ENCODE measurements at places on chromosomes 4 and X.

DNA sequence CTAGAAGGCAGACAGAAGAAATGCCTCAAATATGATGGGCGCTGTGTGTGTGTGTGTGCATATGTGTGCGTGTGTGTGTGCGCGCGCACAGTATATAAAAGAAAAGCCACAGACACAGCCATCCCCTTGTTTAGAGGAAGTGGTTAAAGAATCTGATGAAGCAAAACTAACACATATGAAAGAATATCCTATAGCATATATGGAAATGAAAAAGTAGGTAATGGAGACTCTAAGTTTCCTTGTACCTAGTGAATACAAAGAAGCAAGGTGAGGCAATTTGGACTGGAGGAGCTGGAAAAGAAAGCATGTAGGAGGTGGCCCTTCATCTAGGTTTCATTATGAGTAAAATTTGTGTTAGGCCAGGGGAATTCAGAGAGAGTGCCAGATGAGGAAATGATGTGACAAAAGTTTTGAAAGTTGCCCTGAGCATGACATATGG, 58.6 kb upstream of the MCF2 start:
- peak; percentile 29 for DNase-seq

DNA sequence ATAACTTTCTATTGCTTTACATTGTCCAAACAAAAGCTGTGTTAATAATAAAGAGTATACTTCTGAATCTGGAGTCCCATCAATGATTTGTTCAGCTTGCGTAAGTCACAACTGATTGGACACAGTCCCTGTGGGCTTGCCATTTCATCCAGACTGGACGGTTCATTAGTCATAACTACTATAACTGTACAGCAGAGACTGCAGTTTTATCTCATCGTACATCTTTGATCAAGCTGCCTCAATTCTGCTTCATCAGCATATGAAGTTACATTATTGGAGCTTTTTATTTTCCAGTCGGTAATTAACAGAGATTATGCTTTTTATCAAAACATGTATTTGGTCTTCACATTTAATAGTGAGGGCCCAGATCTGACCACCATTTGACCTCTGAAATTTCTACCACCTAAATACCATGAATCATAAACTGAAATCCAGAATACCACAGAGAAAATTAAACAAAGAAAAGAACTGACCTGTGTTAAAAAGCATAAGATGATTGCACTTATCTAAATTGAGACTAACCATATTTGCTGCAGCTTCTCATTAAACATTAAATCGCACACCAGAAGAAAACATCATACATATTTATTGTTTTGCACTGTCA, 12.5 kb upstream of the MAB21L2 start:
- DNase-seq: no peak

- DNase-seq: no peak
Observed at GRCh38 chr4:15040916-15041463, 38.7 kb downstream of the CPEB2 start.

DNA sequence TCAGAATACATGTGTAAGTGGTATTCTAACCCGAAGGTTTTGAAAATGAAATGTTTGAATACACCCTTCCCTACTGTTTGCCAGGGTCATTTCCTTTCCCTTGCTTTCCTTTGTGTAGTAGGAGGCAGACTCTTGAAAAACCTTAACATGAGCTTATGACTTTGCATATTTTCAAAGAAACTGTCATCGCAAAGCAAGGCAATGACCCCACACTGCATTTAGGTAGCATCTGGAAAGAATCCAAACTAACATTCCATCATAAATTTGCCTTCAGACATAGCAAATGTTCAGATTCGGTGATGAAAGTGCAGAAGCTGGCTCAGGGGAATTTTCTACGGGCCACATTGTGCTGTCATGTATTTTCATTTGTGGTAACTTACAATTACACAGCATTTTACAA, 32.3 kb downstream of the SH2D1A start:
- DNase-seq: no peak

GRCh38 chrX:41258871-41259270, 75.1 kb upstream of the DDX3X start:
- DNase-seq: no peak

Data from CD4-positive, alpha-beta T cell treated with Interleukin-17A for 4 hours (primary cell).